Renal pelvis (tissue), 12 donors: ENCODE measurements at places on chromosomes 2 and 18. TPM values are rescaled to one million over a fixed set of nuclear protein-coding genes. Genes with fewer than 3 reads are reported as not detected.

DNA sequence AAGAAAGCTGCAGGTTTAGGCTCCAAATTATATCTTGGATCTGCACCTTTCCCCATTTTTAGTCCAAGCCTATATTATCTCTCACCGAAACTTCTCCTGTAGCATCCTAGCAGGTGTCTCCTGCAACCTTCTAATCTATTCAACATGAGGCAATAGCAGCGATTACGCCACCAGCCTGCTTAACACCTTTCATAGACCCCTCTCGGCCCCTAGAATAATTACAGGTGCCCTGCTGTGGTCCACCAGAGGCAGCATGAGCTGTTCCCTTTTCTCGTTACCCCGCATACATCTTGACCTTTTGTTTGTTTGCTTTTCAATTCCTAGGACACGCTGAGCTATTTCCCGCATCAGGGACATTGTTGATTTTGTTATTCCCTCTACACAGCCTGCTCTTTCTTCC is 361.9 kb downstream of the CYRIA start:
- DNase-seq: no peak

The MYO7B gene
- 32.4 TPM for polyA plus RNA-seq

The ACADL gene
- 31.4 TPM for polyA plus RNA-seq

DNA sequence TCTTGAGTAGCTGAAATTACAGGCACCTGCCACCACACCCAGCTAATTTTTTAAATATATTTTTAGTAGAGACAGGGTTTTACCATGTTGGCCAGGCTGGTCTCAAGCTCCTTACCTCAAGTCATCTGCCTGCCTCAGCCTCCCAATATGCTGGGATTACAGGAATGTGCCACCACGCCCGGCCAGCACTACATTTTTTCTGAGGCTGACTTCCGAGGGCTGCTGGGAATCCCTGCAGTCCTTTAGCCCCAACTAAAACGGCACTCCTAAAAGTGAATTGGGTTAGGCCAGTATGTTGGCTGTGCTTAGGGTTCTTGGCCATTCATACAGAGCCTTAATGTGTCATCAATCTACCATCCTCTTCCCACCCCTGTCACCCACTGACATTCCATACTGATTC is 375.4 kb downstream of the DCC start:
- DNase-seq: no peak

GRCh38 chr2:71583876-71584275 is 130.5 kb downstream of the DYSF start:
- no peak for DNase-seq

DNA sequence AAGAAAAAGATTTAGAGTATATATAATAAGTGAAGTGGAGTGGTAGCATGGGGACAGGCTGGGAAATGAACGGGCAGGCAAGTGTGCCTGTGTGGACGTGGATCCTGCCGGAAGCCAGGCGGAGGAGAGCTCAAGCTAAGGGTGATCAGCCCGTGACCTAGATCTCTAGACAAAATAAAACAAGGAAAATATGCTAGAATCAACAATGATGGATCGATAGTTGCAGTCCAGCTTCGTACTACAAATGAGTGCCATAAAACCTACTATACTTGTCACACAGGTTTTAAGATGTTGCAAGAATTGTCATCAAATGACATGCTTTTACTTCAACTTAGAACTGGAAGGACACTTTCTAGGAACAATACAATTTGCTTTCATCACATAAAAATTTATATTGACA is 8.5 kb downstream of the EIF2AK2 start:
- no peak for DNase-seq

- no peak for DNase-seq
Observed at GRCh38 chr18:3466872-3467271, 16.9 kb downstream of the TGIF1 start.

The YPEL5 gene
- 107 TPM for polyA plus RNA-seq

DNA sequence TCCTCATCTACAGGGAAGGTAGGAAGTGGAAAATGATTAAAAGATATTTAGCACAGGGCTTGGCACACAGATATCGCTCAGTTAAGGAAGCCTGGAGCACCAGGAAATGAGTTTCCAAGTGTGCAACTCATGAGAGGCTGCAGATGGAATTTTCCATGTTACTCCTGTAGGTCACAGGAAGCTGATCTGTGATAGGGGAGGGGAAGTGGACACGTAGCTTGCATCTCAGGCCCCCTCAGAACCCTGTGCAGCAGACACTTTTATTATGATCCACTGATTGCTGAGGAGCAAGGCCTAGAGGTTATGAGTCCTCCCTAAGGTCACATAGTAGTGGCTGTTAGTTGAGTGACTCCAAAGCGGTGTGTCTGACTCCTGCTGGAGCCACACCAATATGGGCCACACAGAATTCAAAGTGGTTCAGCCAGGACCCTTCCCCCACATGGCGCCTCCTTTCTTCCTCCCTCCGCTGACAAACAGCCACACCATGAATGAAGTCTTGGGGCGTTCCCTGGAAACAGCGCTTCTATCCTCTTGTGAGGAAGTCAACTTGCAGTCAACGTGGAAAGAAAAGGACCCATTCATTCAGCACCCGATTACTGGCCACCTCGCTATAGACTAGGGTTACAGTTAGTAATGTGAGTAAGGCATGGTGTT is 21.5 kb downstream of the DYSF start:
- no peak for DNase-seq

- DNase-seq: no peak
Observed at GRCh38 chr18:43265465-43265864, 11.8 kb downstream of the SYT4 start.

DNA sequence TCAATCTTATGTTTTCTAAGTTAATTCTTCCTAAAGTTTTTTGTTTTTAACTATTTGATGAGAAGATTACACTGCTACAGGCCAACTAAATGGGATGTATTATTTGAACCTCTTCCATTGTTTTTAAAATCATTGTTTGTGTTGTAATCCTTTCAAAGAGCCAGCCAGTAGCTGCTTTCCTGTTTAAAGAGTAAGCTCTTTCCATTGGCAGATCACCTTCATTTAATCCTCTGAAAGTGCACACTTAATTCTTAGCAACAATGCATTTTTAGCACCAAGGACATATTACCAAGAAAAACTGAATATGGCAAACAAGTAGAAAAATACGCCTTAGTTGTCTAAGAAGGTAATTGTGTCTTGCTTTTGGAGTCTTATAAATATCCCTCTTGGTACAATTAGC is 54.0 kb downstream of the MEIS1 start:
- DNase-seq: no peak

GRCh38 chr2:227454323-227454860 is 17.6 kb upstream of the AGFG1 start:
- no peak for DNase-seq

GRCh38 chr2:58135861-58136260 is 89.3 kb downstream of the VRK2 start:
- DNase-seq: no peak

The ADRA2B gene
- 5.3 TPM for polyA plus RNA-seq

The OTOS gene
- not detected for polyA plus RNA-seq

DNA sequence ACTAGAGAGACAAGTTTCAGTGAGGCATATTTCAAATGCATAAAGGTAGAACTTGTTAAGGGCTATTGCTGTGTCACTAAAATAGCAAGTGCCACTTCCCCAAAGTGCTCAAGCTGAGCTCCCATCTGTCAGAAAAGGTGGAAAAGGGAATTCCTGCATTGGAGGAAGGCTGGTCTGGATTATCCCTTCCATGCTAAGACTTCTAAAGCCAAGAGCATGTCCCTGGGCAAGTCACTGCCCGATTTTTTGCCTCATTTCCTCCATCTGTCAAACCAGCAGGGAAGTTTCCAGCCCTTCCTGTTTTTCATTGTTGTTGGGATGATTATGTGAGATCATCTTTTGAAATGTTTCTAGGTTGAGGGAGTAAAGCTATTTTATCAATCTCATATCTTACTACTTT is 175.5 kb downstream of the SETBP1 start:
- no peak for DNase-seq
